ENCODE measurements at places on chromosomes 16 and 17.

- DNase-seq, result no peak
These were observed 69.8 kb upstream of the METRNL start for GRCh38 chr17:83009414-83010205.

GRCh38 chr17:63370696-63371095 lies 75.4 kb downstream of the CYB561 start:
- DNase-seq, result no peak

DNA sequence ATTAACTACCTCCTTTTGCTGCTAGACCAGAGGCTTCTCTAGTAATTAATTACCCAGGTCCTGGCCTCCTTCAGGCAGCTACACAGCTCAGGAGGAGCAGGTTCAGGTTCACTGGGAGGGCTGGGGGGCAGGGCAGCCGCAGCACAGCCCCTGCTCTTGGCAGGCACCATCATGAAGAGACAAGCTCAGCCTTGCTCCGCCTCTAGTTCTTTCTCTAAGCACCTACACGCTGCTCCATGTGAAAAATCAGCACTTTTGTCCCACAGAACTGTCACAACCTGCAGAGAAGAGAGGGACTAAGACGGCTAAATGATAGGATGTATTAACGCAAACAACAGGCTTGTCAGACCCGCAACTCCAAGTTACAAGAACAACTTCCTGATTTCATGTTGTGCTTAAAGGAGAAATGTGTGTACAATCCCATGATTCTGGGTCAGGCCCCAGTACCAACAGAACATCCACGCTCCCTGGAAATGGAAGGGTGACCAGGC lies 53.4 kb downstream of the GRB2 start:
- no peak for DNase-seq

- no peak for DNase-seq
These were observed 24.7 kb upstream of the SSTR5 start for GRCh38 chr16:1047801-1048200.

DNA sequence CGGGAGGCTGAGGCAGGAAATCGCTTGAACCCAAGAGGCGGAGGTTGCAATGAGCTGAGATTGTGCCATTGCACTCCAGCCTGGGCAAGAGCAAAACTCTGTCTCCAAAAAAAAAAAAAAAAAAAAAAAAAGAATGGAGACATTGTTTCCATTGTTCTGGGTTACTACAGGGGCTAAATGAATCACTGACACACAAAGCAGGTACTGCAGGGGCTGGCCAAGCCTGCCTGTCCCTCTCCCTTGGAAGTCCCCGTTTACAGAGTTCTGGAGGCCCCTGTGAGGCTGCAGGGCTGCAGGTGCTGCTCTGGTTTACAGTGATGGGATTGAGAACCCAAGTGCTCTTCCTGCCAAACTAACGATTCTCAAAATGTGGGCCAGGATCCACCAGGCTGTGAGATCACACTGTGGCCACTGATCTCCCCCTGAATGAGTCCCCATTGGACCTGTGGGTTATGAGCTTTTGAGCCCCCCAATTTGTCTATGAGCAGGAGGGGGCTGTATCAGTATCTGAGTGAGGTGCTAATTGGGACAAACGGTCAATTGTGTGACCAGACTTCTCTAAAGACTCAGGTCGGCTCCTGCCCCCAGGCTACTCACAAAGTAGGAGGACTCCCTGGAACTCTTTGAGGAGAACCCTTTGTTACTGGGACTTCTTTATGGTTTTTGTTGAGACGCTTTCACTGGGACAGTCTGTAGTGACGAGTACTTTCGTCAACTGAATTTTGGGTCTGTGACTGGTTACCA lies 39.0 kb downstream of the DNAH17 start:
- no peak for DNase-seq

- no peak for DNase-seq
These were observed 11.2 kb upstream of the ORAI3 start for GRCh38 chr16:30937692-30938091.

- DNase-seq, result no peak
These were observed 22.0 kb upstream of the IL4R start for GRCh38 chr16:27291722-27292240.

GRCh38 chr17:31048780-31049179 lies 46.0 kb upstream of the NF1 start:
- no peak for DNase-seq

DNA sequence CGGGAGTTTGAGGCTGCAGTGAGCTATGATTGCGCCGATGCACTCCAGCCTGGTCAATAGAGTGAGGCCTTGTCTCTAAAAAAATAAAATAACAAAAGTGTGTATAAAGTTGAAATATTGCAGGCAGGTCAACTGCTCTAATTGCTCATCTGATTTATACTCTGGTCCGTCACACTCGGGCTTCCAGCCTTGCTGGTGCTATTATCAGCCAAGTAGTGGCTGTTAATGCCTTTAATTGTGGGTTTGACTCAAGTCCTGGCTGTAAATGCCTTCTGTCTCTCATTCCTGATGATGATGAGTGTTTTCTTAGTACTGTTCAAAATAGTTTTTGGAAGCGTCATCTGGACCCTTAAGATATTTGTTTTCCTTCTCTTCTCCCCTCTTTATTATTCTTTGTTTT lies 18.4 kb downstream of the SYT17 start:
- DNase-seq, result no peak

GRCh38 chr16:30407804-30408534 lies 563 bp downstream of the ZNF771 start:
- no peak for DNase-seq

DNA sequence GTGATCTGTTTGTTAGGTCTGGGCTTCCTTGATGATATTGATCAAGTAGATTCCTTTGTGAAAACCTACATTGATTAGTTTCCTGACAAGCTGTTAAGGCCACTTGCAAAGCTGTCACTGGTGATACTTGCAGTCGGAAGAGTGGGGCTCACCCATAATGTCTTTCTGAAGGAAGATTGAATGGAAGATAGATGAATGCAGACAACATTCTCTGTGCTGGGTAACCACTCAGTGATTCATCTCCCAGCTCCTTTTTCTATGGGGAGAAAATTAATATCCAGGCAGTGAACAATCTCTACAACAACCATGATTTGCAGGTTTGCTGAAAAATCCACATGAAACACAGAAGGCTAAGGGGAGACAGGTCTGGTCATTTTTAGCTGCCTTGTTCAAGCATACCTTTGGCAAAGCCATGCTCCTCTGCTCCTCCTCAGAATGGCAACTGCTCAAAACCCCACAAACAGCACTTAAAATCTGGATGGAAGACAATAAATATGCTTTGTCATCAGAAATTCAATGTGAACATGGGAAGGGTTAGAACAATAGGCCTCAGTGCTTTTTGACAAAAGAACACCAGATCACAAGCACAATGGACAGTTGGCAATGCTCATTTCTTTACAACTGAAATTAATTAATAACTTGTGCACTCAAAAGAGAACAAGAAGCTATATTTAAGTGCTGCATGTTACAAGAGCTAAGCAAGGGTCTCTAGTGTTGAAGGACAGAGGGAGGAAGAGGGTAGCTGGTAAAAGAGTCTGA lies 495.4 kb downstream of the TOX3 start:
- no peak for DNase-seq
